ENCODE measurements at places on chromosomes 3 and 15.
A peak's percentile ranks its signal among the peaks of the same experiment; 100 is the strongest.

DNA sequence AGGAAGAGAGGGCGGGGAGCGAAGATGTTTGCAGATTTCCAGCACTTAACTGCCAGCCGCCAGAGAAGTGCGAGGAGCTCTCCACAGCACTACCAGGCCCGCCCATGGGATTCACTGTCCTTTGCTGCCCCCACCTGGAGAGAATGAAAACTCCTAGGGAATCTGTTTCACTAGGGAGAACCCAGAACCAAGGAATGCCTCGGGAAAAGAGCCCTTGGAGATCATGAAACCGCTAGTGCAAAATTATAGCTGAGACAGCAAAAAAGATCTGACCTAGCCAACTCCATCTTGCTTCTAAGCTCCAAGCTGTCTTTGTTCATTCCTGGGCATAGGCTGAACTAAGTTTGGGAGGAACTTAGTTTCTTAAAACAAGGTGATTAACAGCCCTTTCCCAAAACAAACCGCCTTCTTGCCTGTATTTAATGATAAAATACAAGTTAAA lies 82.6 kb upstream of the GCNT3 start:
- peak; percentile 87 for DNase-seq

- peak; percentile 46 for DNase-seq
These were observed 42.7 kb upstream of the CD200R1L start for GRCh38 chr3:112889357-112889756.

DNA sequence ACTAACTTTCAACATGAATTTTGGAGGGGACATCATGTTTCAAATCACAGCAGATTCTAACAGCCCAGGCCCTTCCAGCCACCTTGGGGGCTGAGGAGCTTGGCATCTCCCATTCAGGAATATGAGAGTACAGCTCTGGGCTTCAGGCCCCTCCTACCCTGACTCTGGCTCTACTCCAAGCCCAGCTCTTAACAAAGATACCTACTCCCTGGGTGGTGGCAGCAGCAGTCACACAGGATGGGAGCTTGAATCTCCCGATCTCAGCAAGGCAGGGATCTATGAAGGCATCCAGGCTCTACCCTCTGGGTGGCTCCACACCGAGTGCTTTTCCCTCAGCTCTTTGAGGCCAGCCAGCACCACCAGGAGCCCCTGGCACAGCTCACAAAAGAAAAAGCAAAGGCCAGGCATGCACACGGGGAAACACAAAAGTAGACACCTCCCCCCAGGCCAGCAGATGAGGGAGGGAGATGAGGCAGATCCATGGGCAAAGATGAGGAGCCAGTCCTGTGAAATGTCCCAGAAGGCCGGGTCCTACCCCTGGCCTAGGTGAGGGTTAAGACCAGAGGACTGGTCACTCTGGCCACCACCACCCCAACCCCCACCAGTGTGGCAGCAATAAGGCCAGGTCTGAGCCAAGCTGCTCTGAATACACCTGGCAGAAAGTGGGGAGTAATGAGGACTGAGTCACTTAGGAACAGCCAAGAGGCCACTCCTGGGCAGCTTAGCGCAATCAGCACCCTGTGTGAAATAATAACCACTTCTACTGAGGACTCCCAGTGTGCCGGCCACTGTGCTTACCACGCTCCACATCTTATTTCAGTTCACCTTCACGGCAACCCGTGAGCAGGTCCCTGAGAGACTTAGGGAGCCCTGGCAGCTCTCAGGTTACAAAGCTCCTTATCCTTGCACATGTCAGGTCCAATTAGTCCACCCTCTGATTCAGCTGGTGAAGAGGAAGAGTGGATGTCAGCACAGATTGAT lies 24.3 kb downstream of the PLA2G4F start:
- DNase-seq: peak; percentile 15

GRCh38 chr15:82124331-82125263 lies 78.8 kb upstream of the MEX3B start:
- no peak for DNase-seq

GRCh38 chr15:67520321-67521028 lies 456 bp upstream of the C15orf61 start:
- no peak for DNase-seq

- DNase-seq: no peak
These were observed 422.7 kb downstream of the PLCL2 start for GRCh38 chr3:17307482-17307881.

GRCh38 chr3:100106094-100106493 lies 8.2 kb downstream of the FILIP1L start:
- DNase-seq: no peak

GRCh38 chr15:82750831-82751180 lies 41.1 kb upstream of the AP3B2 start:
- no peak for DNase-seq

DNA sequence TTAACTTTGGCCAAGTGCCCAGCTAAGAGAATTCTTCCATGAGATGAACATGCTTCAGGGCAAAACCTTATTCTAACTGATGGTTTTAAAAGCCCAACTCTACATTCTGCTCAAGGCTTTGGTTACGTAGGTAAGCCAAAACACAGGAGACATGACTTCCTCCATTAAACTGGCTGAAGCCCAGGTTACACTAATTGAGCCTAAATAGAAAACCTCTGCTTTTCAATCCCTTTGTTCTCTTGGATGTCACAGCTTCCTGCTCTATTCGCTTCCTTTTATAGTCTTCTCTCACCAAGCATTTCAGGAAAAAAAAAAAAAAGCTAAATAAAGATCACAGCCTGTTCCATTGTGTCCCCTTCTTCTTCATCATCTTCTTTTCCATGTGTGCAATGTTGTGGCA lies 420.4 kb downstream of the TIGIT start:
- peak; percentile 1 for DNase-seq

GRCh38 chr3:189941679-189942078 lies 179.0 kb downstream of the P3H2 start:
- DNase-seq: peak; percentile 53

- DNase-seq: no peak
These were observed 15.7 kb upstream of the ESYT3 start for GRCh38 chr3:138418601-138419206.

DNA sequence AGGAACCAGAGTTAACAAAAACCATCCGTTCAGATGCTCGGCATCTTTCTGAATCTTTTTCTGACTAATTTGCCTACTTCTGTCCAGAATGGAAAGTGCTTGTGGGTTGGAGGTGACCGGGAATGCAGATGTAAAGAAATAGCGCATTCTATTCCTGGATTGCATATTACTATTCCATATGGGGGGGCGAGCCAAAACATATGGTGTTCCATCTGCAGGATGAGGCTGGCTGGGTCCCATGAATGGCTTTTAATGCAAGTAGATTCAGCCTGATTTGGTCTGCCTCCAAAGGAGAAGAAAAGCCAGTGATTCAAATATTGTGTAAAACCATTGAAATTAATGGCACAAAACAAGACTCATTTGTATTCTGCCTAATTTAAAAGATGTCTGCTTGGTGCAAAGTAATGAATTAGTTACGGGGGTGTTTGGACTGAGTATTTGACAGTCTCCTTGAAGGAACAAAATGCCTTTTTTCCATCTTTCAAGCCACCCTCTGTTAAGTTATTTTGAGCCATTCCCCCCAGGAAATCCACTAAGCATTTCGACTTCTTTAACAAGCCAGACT lies 99.0 kb downstream of the ST8SIA2 start:
- DNase-seq: peak; percentile 71

DNA sequence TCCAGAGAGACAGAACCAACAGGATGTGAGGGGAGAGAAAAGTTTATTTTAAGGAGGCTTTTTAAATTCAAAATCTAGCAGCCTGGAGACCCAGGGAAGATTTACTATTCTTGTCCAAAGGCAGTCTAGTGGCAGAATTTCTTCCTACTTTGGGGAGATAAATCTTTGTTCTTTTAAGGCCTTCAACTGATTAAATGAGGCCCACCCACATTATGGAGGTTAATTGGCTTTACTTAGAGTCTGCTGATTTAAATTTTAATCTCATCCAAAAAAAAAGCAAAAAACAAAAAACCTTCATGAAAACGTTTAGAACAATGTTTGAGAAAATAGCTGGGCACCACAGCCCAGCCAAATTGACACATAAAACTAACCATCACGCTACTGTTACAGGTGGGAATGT lies 41.3 kb downstream of the TMOD3 start:
- DNase-seq: no peak

DNA sequence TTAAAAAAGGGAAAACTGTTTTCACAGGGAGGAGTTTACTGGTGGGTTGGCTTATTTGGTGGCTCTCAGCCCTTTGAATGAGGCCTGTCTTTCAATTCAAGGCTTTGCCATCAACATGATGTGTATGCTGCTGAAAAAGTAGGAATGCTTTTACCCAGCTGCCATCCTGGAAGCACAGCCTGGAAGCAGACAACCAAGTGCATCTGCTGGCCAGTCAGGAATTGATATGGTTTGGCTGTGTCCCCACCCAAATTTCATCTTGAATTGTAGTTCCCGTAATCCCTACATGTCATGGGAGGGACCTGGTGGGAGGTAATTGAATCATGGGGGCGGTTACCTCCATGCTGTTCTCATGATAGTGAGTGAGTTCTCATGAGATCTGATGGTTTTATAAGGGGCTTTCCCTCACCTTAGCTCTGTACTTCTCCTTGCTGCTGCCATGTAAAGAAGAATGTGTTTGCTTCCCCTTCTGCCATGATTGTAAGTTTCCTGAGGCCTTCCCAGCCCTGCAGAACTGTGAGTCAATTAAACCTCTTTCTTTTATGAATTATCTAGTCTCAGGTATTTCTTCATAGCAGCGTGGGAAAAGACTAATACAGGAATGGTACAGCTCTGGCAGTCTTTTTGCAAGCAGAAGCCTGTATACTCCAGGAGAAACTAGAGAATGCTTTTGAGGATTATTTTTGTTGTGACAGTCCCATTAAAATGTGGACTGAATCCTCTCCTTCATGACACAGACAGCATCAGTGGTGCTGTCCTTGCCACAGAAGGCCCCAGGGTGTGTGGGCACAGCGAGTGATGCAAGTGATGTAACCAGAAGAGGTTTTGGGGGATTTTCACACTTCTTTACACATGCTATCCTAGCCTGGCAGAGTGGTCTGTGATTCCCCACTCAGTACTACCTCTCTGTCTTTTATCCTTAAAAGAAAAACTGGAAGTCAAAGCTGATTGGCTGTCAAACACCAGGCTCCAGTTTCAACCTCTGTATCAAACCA lies 20.0 kb downstream of the PLCL2 start:
- DNase-seq: no peak

GRCh38 chr15:80157215-80157614 lies 4.4 kb downstream of the FAH start:
- DNase-seq: no peak

- no peak for DNase-seq
These were observed 4.6 kb downstream of the PLSCR2 start for GRCh38 chr3:146464783-146465182.

- DNase-seq: no peak
These were observed 28.5 kb downstream of the KLHL25 start for GRCh38 chr15:85766001-85766831.

DNA sequence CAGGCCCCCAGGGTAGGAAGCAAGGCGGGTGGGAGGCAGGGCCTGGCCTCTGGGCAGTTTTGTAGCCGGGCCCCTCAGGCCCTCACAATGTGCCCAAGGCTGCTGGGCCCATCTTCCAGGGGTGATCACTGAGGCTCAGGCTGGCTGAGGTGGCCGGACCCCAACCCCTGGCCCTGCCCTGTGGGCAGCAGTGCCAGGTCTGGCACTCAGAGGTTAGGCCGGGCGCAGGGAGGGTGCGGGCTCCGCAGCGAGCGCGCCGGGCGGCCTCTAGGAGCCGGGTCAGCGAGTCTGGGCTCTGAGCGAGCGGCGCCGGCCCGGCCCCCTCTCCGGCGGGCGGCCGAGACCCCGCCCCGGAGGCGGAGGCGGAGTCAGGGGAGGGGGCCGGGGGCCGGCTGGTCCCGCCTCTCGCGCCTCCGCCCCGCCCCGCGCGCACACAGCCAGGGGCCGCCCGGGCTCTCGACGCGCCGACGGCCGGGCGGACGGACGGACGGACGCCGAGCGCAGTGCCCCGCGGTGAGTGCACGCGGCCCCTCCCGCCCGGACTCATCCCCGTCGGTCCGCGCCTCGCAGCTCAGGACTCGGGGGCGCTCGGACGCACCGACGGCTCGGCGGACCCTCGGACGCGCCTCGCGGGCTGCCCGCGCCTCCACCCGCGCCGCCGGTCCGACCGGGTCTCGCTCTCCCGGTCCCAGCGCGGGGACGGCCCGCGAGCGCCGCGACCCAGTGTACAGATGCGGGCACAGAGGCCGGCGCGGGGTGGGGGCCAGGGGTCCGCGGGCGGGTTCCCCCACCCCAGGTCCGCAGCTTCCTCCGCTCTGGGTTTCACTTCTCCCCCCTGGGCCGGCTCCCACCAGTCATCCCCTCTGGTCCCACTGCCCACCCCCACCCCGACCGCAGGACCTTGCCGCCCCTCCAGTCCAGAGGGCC lies at the start of gene FBLN2:
Gene FBLN2 (plus strand): TSS at position 430 of the 927 bp plus-strand sequence. CDS start 21,231 bp downstream, outside the sequence.
- peak; percentile 63 for DNase-seq

GRCh38 chr3:173957646-173958045 lies 560.1 kb downstream of the NLGN1 start:
- no peak for DNase-seq

GRCh38 chr15:71350622-71351378 lies 235.5 kb downstream of the THSD4 start:
- no peak for DNase-seq

- DNase-seq: no peak
These were observed 271.7 kb upstream of the LRRC3B start for GRCh38 chr3:26350853-26351252.

- no peak for DNase-seq
These were observed 97.8 kb upstream of the HERC1 start for GRCh38 chr15:63931556-63931955.

- peak; percentile 18 for DNase-seq
These were observed 387.5 kb downstream of the NLGN1 start for GRCh38 chr3:173785004-173785403.

DNA sequence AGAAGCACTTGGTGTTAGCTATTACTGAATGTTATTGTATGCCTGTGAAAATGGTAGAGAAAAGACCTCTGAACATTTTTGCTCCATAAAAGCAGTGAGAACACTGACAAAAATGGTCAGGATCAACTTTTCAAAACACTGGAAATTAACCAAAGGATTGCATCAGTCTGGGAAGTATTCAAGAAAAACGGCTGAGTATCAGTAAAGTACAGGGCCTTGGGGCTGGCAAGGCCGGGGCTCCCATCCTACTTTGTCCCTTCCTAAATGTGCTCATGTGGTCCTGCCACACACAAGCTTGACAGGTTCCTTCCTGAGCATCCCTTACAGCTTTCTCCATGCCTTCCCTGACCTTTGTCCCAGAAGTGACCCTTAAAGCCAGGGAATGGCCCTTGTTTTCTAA lies 84.0 kb downstream of the CFAP20DC start:
- DNase-seq: peak; percentile 70

DNA sequence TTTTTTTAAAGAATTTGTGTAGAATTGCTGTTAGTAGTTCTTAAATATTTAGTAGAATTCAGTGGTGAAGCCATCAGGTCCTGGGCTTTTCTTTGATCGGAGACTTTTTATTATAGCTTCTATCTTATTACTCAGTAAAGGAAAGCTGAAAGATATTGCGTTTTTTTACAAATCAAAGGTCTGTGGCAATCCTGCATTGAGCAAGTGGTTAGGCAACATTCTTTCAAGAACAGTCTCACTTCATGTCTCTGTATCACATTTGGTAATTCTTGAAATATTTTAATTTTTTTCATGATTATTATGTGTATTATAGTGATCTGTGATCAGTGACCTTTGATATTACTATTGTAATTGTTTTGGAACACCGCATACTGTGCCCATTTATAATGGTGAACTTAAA lies 140.8 kb downstream of the UNC13C start:
- no peak for DNase-seq

All from fibroblast of upper back skin (primary cell).